CD4-positive, alpha-beta T cell treated with Interleukin-10 for 1 hour (primary cell): ENCODE measurements at places on chromosomes 11 and 22.

- peak; percentile 11 for DNase-seq
Measured at GRCh38 chr11:59206635-59207034, 6.1 kb downstream of the MPEG1 start.

GRCh38 chr11:118128721-118129470 is 23.7 kb downstream of the SCN4B start:
- DNase-seq: no peak

GRCh38 chr11:14203321-14203720 is 155.7 kb downstream of the RRAS2 start:
- no peak for DNase-seq

GRCh38 chr11:70158201-70158600 is 44.9 kb upstream of the FADD start:
- DNase-seq: no peak

DNA sequence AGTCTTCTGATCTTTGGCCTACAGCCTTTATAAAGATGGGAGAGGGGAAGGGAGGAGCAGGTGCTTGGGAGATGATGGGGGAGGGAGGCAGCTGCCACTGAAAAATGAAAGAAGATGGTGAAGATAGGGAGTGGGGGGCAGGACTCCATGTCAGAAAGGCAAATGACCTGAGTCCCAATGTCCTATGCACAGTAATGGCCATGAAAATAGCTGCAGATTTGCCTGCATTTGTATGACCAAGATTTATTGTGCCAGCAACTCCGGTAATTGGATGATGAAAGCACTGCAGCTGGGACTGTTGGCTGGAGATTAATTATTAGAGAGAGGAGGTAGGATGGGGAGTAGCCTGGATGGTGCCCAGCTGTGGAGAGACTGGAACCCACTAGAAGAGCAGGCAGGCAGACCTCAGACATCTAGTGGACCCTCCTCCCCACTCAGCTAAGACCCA is 36.1 kb downstream of the NEU3 start:
- DNase-seq: no peak

GRCh38 chr22:44130076-44130711 is 50.5 kb upstream of the PARVG start:
- DNase-seq: no peak

DNA sequence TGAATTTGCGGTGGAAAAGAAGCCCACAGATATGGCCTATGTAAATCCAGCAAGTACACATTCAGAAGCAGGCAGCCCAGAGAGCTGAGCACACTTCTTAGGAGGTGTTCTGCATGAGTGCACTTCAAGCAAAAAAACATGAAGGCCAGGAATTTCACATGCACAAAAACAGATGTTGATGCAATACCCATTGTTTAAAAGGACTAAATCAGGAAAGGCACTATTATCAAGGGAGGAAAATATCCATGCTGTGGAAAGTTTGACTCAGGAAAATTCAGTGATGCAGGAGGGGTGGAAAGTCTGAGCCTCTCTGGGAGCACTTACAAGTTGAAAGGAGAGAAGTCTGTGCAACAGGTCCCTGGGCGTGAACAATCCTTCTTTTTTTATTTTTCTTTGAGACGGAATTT is 15.8 kb upstream of the CARS1 start:
- no peak for DNase-seq

DNA sequence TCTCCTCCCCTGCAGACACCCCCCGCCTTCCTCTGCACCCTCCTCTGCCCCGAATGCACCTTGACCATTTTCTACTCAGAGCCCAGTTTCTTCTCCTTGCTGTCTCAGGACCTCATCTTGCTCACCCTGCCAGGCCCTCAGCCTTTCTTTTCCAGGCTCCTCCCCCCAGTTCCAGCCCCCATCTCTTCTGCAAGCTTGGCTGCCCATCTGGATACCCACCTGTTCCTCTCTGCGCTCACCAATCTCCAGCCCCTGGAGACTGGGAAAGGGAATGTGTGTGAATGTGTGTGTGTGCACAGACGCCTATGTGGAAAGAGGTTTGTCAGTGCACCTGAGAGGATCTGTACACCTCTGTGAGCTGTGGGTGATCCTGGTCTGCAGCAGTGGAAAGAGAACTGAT is 36.4 kb downstream of the SLC22A12 start:
- no peak for DNase-seq

- no peak for DNase-seq
Measured at GRCh38 chr11:45304992-45305335, 18.8 kb upstream of the SYT13 start.

- DNase-seq: peak; percentile 28
Measured at GRCh38 chr11:115170133-115170815, 333.9 kb downstream of the CADM1 start.

- no peak for DNase-seq
Measured at GRCh38 chr11:119316016-119316728, 758 bp downstream of the MCAM start.

- no peak for DNase-seq
Measured at GRCh38 chr11:129215506-129216245, 23.6 kb upstream of the ARHGAP32 start.

DNA sequence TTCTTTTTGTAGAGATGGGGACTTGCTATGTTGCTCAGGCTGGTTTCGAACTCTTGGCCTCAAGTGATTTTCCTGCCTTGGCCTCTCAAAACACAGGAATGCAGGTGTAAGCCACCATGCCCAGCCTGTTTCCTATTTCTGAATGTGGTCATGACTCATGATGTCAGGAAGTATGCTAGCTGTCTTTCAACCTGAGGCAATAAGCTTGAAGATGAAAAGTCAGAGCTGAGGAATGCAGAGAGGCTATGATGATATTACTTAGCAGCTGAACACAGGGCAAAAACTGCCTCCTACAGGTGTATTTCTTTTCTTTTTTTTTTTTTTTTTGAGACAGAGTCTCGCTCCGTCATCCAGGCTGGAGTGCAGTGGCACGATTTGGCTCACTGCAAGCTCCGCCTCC is 9.0 kb upstream of the NUCB2 start:
- DNase-seq: no peak

DNA sequence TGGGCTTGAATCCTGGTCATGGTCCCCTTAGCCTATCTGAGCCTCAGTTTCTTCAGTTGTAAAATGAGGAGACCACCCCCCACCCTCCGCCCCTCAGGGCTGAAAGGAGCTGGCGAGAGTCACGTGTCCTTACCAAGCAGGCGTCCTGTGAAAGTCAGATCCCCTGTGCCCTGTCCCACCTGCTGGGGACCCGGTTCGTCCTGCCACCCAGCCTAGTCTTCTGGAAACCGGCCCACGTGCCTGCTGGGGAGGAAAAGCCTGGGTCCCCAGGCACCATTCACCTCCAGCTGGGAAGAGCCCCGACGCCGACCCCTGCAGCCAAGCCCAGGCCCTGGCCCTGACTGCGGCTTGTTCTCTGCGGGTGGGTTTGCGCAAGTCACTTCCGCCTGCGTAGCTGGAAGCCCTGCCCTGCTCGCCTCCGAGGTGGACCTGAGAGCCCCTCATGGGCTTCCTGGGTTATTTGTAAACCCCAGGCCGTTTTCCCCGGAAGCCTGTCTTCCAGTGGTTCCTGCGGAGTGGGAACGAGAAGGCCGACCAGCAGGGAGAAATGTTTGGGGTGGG is 679 bp upstream of the SSH3 start:
- DNase-seq: no peak

- peak; percentile 10 for DNase-seq
Measured at GRCh38 chr11:121372671-121373429, 79.3 kb upstream of the SORL1 start.

DNA sequence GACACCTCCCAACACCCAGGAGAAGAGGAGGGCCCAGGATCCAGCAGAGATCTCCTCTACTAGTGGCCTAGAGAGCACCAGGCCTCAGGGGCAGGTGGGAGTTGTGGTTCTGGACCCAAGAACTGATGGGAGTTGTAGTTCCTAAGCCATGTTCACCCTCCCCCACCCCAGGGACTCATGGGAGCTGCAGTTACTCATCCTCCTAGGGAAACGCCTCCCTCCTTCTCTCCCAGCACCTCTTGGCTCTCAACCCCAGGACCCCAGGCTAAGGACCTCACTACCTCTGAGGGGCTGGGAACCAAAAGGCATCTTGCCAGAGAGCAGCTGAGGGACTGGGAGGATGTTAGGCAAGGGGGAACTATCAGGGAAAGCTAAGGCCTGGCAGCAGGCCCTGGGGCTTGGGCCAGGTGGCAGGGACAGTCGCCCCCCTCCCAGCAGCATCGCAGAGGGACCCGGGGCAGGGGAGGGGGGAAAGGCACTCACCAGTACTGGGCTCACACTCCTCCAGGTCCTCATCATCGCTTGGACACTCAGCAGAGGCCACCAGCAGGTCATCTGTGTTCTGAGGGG is 28.9 kb downstream of the SLC22A12 start:
- no peak for DNase-seq

DNA sequence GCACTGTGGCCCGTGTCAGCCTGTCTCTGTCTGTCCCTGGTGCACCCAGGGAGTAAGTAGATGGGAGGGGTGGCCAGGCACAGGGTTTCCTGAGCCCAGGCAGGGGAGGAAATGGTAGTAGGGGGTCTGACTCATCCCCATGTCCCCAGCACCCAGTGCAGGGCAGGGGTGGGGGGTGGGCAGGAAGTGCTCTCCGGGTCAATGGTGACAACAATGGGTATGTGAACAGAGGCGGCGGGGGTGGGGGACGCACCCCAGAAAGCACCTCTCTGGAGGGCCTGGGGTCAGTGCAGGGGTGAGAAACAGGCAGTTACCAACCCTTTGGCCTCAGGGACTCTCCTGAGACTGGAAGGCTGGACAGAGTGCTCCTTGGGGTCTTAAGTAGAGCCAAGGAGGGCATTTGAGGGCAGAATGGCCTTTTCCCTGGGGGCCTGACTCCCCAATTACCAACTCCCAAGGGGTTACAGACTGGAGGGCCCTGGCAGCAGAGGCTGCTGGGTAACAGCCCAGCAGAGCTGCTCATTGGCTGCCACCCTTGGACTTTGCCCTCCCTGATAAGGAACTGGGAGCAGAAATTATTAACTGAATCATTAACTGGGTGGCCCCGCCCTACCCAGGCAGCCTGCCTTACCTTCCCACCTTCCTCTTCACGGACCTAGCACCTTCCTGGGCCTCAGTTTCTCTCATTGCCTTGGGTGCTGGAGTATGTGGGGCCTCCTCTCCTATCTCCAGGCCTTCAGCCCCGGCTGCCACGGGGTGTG is 4.2 kb downstream of the MYRF start:
- peak; percentile 23 for DNase-seq
